ENCODE measurements at places on chromosomes 4 and X.

DNA sequence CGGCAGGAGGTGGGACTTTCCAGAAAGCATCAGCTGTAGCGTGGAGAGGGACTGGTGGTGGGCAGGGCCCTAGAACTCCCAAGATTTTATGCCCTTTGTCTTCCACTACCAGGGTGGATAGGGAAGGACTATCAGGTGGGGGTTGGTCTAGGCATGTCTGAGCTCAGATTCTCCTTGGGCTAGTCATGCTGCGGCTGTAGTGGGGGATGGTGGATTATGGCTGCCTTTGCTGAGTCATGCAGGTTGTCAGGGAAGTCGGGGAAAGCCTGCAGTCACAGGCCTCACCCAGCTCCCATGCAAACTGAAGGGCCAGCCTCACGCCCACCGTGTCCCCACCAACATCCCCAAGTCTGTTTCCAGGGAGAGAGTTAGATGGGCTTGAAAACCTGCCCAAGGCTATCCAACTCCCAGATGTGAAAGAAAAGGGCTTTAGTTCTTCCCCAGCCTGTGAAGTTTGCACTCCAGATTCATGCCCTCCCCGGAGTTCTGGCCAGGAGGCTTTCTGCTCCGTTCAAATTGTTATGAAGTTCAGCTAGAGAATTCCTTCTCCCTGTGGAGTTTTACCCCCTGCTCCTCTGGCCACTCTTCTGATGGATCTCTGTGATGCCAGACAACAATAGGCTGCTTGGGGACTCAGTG is 13.4 kb upstream of the MEPE start:
- DNase-seq: peak; percentile 72

- DNase-seq: peak; percentile 28
Observed at GRCh38 chr4:119726505-119726904, 97.9 kb upstream of the PDE5A start.

GRCh38 chr4:173526027-173526482 is 4.0 kb downstream of the HAND2 start:
- no peak for DNase-seq

- no peak for DNase-seq
Observed at GRCh38 chr4:82256718-82257117, 117.1 kb downstream of the HNRNPD start.

GRCh38 chrX:71111921-71112431 is 599 bp upstream of the IL2RG start:
- no peak for DNase-seq

GRCh38 chr4:48681856-48682255 is 98.2 kb downstream of the FRYL start:
- peak; percentile 48 for DNase-seq

GRCh38 chr4:184897895-184898294 is 72.1 kb upstream of the ACSL1 start:
- no peak for DNase-seq
